H4 (cell line): ENCODE measurements at places on chromosomes 1 and 21.

GRCh38 chr1:52629325-52629643, 3.7 kb upstream of the SHISAL2A start:
- DNase-seq, result no peak

GRCh38 chr1:29631361-29631760, 395.0 kb downstream of the PTPRU start:
- DNase-seq, result no peak

- no peak for DNase-seq
These were observed 90.2 kb downstream of the LRRC7 start for GRCh38 chr1:69657971-69658370.

DNA sequence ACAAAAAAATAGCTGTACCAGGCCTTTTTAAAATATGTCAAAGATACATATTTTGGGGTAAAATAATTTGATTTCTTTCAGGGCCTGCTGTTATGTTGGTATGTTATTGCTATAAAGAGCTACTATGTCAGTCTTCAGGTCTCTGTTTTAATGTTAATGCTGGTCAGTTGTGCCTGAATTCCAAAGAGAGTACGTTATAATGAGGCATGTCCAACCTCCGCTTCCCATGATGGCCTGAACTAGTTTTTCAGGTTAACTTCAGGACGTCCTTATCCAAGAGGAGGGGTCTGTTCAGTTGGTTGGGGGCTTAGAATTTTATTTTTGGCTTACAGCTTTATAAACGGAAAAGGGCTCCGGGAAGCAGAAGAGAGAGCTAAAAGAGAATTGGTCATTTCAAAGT, 34.9 kb upstream of the LYPD8 start:
- DNase-seq, result no peak

DNA sequence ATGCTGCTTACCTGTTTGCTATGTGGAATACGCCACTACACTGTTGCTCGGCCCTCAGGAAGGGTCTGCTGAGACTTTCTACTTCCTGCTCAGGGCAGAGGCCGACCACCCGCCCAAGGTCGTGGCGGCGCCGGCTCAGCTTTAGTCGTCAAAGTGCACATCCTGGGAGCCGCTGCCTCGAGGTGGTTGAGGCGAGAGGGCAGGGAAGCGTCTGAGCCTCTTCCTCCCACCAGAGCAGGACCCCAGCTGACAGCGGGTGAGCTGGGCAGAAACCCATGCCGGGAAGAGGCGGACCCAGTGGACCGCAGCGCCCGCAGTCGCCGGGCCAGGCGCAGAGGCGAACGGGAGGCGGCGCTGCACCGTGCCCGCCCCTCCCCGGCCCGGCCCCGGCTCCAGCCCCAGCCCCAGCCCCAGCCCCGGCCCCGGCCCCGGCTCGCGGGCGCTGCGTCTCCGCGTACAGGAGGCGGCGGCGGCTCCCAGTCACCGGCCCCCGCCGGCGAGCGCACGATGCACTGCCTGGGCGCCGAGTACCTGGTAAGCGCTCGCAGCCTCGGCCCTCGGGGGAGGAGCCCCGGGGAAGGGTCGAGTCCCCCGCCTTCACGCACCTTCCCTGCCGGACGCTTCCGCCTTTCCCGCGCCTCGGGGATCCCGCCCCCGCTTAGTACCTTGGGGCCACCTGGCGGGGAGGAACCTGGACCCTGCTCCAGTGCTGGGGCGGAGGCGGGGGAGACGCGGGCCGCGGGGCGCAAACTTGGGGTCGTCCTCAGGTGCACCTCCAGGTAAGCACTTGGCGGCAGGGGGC, at the start of gene SLC44A3:
Gene SLC44A3, plus strand, starts transcription at position 413 of the 802 bp plus-strand sequence. Its CDS starts 95 bp downstream, at position 508.
- DNase-seq, result peak; percentile 13

DNA sequence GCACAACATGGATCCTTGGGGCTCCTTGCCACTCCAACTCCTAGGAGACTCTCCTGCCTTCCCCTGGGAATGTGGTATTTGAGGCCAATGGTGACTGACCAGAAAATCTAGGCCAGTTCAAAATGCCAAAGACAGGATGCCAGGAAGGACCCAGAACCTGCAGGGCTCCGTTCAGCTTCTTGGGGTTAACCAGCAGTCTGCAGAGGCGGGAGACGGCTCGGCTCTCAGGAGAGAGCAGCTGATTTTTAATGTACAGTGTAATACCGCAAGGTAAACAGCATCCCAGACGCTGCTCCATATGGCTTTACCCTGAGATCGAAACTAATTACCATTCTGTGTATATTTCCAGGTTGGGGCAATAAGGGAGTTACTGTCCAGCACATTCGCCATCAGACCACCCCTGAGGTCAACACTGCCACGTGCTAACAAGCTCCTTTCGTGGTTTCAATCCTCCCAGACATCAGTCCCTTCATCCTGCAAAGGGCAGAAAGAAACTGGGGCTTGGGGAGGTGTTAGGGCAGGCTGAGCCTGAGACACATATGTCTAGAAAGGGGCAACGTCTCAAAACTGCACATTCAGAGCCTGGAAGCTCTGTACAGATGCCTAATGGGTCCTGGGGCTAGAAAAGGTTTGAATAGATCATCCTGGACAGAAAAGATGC, 16.7 kb downstream of the ITPKB start:
- no peak for DNase-seq

GRCh38 chr1:210696709-210697108, 368.0 kb downstream of the HHAT start:
- DNase-seq, result no peak

- DNase-seq, result no peak
These were observed 5.4 kb upstream of the RGSL1 start for GRCh38 chr1:182444497-182444896.
